ENCODE measurements at places on chromosomes 11 and 22.

GRCh38 chr11:116072601-116073410 lies 568.6 kb upstream of the CADM1 start:
- no peak for DNase-seq

DNA sequence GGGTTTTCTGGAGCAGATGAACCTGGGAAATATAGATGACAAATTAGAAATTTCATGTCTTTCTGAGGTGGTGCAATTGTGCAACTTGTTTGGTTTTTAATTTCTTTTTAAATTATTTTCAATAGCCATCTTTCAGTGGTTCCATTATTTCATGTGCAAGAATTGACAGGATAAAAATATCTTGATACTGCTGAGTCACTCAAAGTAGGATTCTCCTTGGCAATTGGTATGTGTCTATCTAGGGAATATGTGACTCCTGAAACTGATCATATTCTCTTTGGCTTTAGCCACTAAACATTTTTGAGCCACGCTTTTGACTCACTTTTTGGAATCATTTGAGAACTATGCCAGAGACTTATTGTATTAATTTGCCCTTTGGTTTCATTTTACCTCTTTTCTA lies 331.5 kb downstream of the KCNA4 start:
- DNase-seq = no peak

DNA sequence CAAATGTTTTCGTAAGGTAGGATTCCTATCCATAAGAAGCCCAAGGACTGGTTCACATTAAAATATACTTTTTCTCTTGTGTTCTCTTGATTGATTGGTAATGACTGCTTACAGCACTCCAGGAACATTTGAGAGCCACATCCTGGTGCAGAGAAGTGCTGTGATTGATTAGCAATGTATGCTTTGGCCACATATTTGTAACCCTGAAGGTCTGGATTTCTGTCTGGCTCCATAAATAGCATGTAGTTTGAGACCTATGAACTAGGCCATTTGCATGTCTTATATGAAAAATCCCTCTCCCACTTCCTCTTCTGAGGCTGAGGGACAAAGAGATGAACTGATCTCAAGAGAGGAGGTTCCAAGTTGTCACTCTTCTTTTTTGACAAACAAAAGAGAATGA lies 49.3 kb upstream of the CD44 start:
- no peak for DNase-seq

DNA sequence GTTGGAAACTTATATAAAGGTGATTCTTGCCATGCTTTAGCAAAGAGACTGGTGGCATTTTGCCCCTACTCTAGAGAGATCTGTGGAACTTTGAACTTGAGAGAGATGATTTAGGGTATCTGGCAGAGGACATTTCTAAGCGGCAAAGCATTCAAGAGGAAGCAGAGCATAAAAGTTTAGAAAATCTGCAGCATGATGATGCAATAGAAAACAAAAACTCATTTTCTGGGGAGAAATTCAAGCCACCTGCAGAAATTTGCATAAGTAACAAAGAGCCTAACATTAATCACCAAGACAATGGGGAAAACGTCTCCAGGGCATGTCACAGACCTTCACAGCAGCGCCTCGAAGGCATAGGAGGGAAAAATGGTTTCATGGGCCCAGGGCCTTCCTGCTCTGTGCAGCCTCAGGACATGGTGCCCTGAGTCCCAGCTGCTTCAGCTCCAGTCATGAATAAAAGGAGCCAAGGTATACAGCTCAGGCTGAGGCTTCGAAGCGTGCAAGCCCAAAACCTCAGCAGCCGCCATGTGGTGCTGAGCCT lies 83.4 kb downstream of the MRTFA start:
- DNase-seq = no peak

DNA sequence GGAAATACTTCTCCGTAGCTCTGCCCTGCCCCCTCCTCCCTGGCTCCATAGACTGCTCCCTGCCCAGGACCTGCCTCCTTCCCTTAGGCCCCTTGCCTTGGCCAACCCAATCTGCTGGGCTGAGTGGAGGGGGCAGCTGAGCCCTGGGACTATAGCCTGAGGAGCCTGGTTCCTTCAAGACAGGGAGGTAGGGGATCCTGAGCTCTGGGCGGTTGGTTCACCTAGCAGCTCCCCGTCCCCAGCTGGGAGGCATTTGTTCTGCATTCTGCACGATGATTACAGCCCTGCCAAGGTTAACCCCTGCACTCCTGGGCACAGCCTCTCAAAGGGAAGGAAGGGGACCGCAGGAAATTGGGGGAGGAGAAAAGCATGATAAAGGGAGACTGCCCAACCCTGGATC lies 3.6 kb upstream of the CDC42EP1 start:
- no peak for DNase-seq

DNA sequence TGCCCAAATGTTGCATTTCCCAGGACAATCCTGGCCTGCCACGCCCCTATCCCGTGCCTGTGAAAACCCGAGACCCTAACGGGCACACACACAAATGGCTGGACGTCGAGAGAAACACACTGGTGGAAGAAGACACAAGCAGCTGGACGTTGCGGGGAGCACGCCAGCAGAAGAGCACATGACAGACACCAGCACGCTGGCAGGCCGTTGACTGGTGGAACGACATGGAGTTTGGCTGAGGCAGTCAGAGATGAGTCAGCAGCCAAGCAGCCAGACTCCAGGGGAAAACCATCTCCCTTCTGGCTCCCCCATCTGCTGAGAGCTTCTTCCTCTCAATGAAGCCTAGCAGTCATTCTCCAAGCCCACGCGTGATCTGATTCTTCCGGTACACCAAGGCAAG lies 606.7 kb upstream of the LRRC4C start:
- no peak for DNase-seq

- no peak for DNase-seq
These were observed 14.5 kb downstream of the CRTAM start for GRCh38 chr11:122852796-122853160.

GRCh38 chr22:17748555-17749353 lies 25.5 kb downstream of the BID start:
- no peak for DNase-seq

DNA sequence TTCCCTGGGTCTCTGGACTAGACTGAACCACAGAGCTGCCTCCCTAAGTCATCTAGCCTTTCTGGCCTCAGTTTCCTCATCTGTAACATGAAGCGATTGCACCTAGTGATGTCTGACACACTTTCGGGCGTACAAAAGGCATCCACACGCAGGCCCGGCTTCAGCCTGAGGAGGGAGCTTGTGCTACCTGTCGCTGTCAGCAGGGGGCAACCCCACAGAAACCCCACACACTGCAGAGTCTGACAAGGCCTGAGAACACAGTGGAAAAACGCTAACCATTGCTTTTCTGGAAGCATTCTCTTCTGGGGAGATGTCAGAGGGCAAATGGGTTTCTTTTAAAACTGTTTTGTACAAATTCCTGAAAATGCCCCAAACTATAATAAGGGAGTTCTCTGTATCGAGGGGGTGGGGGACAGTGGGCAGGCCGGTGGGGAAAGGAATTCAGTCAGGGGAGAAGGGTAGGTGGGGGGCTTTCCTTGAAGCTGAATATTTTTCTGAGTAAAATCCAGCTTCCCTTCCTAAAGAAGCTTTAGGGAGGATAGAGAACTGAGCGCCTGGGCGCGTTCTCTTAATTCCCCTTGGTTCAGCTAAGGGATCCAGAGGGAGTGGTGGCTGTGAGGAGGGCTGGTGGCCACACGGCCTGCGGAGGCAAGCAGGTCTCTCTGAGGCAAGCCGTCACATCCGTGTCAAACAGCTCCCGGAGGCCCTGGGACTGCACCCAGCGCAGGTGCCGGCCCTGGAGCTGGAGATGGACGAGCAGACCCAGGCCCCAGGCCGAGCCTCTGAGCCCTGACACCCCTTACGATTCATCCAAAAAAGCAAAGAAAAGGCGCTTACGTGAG lies 533 bp downstream of the ELF5 start:
- DNase-seq = peak; percentile 59

- peak; percentile 29 for DNase-seq
These were observed 871 bp downstream of the SLC35E4 start for GRCh38 chr22:30636226-30637077.

DNA sequence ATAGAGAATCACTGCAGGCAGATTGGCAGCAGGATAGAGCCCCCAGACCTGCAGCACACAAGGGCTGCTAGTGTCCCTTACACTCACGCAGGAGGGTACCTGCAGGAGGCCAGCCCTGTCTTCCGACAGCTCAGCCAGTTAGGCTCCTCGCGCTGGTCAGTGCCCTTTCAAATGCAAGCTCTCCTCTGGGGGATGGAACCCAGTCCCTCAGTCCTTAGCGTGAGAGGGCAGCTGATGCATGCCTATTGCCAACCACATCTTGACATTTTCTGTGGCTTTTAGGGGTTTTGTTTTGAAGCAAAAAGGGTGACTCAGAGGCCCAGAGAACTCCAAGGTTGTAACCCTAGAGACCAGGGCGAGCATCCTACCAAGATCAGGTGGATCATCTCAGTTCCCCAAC lies 40.0 kb downstream of the WNT11 start:
- DNase-seq = peak; percentile 27

DNA sequence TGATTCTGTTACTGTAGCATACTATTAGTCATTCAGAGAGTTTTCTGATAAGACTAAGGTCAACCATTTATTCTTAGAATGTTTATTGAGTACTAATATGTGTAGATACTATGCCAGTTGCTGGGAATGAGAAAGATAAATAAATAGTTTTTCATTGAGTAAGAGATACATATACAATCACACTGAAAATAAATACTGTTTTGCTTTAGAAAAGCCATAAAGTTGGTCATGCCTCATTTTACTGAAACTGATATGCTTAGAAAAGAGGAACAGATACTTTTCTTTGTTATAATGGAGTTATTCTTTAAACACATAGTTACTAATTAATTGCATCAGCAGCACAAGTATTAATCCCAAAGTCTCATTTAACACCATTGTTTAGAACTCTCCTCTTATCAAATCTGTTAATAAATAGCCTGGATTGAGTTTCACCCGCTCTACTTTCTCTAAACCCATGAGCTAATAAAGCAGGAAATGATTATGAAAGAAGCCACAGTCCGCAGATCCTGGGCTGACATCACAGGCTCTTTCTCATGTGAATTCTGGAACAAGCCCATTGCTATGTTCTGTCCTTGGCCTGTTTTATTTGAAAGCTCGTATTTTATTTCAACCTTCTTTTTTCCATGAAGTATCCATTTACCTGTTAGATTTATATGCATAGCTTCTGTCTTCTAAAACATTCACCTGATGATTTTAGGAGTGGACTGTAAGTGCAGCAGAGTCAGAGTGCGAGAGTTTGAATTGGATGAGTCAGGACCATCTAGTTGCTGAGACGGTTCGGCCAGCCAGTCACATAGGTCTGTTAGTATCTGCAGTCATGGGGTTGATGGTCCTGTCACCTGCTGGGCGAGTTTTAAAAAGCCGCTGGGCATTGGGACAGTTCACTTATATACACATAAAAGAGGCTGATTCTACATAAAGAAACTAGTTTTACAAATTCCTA lies 35.5 kb downstream of the PIWIL4 start:
- peak; percentile 8 for DNase-seq

DNA sequence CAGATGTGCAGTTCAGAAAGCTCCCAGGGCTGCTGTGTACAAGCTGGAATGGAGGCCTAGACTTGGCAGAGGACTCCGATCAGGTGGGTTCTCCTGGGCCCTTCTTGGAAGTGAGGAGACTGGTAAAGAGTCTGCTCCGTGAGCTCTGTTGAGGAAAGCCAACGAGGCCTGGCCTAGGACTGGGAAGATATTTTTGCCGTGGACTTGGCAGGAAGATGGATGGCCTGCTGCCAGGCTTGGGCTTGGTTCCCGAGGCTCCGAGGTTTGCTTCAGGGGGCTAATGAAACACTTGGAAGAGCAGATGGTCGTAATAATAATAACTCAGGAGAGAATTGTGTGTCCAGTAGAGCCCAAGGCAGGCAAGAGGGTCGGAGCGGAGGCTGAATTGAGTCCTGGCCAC lies 3.9 kb downstream of the GALR3 start:
- DNase-seq = no peak

GRCh38 chr22:21694795-21695429 lies 29.1 kb downstream of the PPIL2 start:
- no peak for DNase-seq

- DNase-seq = peak; percentile 59
These were observed 58.0 kb downstream of the RCN1 start for GRCh38 chr11:32148895-32149294.

- DNase-seq = no peak
These were observed 1.4 kb downstream of the HPS4 start for GRCh38 chr22:26482161-26482560.

GRCh38 chr22:32322986-32323385 lies 34.7 kb upstream of the RFPL3 start:
- DNase-seq = no peak

- peak; percentile 9 for DNase-seq
These were observed 843 bp downstream of the OR56B1 start for GRCh38 chr11:5737091-5737490.

GRCh38 chr11:44186321-44186930 lies 90.9 kb downstream of the EXT2 start:
- DNase-seq = no peak

DNA sequence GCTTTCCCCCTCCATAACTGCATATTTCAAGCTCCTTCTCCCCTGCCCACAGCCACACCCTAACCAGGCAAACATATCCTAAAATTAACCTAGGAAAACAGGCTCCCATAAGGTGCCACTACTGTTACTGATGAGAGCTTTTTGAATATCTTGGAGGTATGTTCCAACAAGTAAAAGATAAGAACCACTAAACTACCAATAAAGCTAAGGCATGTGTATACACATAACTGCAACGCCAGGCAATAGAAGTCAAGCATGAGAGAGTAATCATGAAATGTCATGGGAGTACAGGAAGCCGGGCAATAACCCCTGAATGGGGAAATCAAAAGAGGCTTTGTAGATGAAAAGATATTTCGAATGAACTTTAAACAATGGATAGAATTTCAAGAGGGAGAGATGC lies 9.3 kb downstream of the MMP13 start:
- no peak for DNase-seq

- peak; percentile 86 for DNase-seq
These were observed 12.1 kb downstream of the YPEL4 start for GRCh38 chr11:57637626-57638004.

DNA sequence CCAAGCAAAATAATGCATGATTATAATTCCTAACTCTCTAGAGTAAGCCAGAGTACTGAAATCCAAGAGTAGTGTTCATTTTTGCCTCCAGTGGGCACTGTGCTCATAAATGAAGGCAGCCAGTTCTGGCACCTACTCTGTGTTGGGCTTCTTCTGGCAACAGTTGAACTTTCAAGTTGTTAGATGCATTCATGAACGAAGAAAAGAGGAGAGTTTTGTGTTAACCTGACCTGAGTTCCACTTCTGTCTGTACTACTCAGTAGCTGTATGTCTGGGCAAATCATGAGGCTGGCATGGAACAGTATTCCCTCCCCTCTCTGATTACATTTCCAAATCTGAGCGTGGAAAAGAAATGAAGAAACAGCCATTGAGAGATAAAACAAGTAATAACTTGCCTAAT lies 20.3 kb upstream of the TENM4 start:
- DNase-seq = peak; percentile 25

GRCh38 chr22:27075028-27075678 lies 417.8 kb downstream of the MIAT start:
- no peak for DNase-seq
